ENCODE measurements at places on chromosomes 12 and 14.

GRCh38 chr12:109573914-109574244 is 285 bp downstream of the MVK start:
- no peak for DNase-seq

- no peak for DNase-seq
Observed at GRCh38 chr14:20733684-20734429, 11.8 kb upstream of the EDDM3A start.

GRCh38 chr14:93331002-93331727 is 1.7 kb downstream of the BTBD7 start:
- no peak for DNase-seq

GRCh38 chr14:72621387-72622065 is 272.4 kb downstream of the DPF3 start:
- no peak for DNase-seq

GRCh38 chr14:67228325-67228984 is 12.8 kb upstream of the PALS1 start:
- no peak for DNase-seq

DNA sequence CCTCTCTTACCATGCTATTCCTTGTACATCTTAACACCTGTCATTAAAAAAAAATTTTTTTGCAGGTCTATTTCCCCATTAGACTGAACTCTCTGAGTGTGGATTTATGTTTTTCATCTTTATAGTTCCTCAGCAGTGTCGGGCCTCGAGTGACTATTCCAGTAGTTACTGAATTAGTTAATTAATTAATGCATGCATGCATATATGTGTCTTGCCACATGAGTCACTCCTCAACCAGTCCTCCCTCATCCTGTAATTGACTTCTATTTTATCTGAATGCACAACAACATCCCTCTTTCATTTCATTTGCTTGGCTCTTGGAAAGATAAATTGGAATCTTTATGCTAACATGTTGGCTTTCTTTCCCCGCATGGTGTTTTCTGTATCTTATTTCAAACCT is 35.6 kb downstream of the ERG28 start:
- no peak for DNase-seq

DNA sequence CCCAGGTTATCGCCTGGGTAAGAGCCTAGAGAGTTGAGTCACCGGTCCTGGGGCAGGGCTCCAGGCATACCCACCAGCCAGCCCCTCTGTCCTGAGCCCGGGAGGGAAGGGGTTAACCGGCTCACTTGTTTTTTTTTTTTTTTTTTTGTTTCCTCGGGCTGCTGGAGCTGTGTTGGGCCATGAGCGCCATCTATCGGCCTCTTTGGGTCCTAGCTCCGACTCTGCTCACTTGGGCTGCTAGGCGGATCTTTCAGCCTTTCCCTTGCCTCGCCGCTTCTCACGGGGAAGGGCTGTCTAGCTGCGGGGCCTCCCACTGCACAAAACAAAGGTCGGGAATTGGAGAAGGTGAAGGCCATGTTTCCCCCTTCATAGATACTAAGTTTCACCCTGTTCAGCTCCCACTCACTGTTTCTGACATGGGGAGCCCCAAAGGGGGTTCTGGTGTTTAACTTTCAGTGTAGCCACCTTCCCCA is 2.8 kb upstream of the SMUG1 start:
- DNase-seq, result peak; percentile 99

DNA sequence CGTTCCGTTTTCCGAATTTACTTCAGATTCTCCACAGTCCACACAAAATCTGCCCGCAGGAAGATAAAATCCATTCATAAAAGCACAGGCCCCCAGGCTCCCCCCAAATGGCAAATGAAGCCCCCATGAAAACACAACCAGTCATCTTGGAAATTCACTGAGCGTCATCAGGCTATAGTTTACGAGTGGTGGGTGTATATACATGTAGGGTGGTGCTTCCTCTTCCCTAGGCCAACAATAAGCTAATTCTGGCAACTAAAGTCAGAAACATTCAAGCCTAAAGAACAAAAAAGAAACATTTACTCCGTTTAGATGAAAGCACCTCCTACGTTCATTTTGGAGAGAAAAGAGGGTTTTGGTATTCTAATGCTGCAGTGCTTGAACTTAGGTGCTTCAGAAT is 5.8 kb downstream of the GPR68 start:
- DNase-seq, result no peak

GRCh38 chr12:17661250-17661649 is 428.7 kb downstream of the RERGL start:
- DNase-seq, result no peak

GRCh38 chr14:88668448-88669116 is 105.7 kb downstream of the ZC3H14 start:
- no peak for DNase-seq

DNA sequence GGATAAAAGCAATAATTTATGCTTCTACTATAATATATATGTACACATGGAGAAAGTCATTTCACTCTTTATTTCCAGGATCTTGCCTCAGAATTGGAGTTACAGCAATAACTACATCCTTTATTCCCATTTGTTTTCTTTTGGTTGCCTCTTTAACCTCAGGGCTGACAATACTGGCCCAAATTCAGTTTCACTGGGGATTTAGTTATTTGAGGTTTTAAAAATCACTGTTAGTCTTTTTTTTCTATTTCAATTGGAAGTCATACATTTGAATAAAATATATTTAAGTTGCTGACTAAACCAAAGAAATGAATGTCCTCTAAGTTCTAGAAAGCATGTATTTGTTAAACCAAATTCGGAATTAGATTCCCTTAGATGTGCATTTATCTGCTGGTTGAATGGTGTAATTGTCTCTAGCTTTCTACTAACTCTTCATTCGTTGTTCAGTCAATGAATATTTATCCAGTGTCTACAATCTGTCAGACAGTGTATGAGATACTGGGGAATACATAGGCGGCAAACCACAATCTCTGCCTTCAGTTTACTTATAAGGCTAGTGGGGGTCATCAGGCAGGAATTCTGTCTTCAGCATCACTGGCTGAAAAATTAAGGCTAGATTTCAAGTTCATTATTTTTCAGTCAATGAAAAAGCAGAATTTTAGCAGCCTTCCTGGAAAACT is 190.8 kb upstream of the ARHGAP5 start:
- DNase-seq, result no peak

DNA sequence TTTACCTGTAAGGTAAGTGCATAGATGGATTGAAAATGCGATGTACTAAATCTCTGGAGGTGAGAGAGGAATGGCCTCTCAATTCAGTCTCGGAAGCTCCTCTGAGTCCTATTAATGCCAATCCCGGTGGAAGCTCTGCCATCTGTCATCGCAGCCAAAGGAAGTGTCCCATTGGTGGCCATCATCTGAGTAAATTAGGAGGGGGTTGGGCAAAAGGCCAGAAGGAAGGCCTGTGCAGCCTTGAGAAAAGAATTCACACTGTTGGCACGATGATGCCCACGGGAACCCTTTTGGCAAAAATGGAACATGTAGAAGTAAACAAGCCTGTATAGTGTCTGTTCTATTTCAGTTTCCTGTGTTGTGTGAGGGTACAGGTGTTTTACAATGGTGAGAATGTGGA is 494.8 kb downstream of the NELL2 start:
- DNase-seq, result no peak

DNA sequence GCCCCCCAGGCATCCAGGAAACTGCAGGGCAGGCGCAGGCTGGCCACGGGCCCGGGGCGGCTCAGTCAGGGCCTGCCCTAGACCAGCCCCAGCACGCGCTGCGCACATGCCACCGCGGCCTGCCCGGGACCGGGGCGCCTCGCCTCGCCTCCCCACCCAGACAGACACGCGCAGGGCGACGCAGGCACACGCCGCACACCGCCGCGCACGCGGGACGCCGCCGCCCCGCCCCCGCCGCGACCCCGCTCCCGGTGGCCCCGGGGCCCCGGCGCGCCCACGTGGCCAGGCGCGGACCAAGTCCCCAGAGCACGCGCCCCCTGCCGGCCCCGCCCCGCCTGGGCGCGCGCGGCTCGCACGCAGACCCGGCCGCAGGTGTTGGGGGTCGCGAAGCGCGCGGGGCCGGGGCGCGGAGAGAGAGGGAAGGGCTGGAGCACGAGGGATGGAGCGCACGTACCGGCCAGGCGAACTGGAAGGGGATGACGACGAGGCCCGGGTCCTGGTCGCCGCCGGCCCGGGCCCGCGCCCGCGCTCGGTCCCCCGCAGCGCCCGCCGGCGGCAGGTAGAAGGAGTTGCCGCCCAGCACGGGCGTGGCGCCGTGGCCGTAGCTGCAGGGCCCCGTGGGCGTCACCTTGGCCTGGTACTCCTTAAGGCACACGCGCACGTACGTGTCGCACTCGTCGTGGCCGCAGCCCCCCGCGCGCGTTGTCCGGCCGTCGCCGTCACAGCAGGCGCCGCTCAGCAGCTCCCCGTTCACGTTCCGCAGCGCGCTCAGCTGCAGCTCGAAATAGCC is 1.1 kb downstream of the JAG2 start:
- no peak for DNase-seq

- DNase-seq, result no peak
Observed at GRCh38 chr12:119710374-119710964, 42.5 kb downstream of the PRKAB1 start.

DNA sequence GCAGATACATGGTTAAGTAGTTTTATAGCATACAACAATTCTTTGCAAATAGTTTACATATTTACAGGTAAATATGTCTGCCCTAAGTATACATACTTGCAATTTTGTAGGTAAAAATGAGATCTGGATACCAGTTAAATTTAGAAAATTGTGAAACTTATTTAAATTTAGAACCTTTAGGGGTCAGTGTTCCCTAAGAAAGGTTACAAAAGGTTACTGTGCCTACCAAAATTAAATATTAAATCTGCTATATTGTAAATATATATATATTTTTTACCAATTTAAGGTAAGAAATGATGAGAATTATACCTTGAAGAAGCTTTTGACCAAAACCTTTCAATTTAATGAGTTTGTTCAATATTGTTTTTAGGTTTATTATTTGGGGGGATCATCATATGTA is 54.0 kb downstream of the MIPOL1 start:
- DNase-seq, result no peak

- DNase-seq, result no peak
Observed at GRCh38 chr14:77955816-77956484, 156.0 kb downstream of the ADCK1 start.

- DNase-seq, result no peak
Observed at GRCh38 chr14:22233377-22233776, 355.6 kb downstream of the DAD1 start.

DNA sequence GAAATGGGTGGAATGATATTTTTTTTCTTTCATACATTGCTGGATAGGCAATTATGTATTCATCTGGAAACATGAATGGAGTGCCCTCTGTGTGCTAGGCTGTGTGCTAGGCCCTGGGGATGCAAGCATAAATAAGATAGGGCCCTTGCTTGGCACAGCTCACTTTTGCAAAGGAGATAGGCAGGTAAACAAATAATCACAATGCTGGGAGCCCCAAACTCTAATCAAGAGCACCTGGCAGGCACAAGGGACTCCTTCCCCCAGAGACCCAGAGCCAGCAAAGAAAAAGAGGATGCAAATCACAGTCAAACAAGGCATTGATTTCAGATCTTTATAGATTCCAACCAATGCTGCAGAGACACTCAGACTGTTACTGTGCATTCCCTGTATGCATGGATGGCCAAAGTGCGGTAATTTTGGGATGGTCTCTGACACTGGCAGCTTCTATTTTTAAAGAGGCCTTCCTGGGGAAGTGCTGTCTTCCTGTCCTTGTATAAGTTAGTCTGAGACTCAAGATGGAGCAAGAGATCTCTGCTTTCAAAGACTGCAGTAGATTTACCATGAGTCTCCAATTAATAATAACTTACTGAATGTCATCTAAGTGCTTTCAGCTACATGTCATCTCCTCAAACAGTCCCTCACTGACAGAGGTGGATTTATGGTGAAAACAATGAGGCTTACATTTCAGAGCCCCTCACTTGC is 45.1 kb upstream of the CPM start:
- DNase-seq, result no peak

- DNase-seq, result no peak
Observed at GRCh38 chr12:115794659-115795081, 482.8 kb downstream of the MED13L start.

- DNase-seq, result no peak
Observed at GRCh38 chr14:70908935-70909641, 1.8 kb downstream of the PCNX1 start.

DNA sequence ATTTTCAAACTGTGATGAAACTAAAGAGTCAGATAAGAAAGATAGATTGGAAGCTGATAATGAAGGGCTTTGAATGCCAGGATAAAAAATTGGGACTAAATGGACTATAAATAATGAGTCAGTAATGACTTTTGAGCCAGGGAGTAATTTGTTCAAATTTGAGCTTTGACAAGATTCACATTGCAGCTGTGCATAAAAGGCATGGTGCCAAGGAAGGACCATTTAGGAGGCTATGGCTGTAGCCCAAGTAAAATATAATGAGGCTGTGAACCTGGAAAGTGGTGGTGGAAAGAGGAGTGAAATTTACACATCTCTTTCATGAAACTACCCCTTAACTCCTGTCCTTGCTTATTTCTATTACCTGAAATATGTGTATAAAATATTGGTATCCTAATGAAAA is 218.5 kb downstream of the SLC6A15 start:
- DNase-seq, result no peak

GRCh38 chr12:75937486-75937885 is 94.1 kb downstream of the PHLDA1 start:
- no peak for DNase-seq

- DNase-seq, result no peak
Observed at GRCh38 chr14:98785578-98785977, 486.4 kb downstream of the BCL11B start.

DNA sequence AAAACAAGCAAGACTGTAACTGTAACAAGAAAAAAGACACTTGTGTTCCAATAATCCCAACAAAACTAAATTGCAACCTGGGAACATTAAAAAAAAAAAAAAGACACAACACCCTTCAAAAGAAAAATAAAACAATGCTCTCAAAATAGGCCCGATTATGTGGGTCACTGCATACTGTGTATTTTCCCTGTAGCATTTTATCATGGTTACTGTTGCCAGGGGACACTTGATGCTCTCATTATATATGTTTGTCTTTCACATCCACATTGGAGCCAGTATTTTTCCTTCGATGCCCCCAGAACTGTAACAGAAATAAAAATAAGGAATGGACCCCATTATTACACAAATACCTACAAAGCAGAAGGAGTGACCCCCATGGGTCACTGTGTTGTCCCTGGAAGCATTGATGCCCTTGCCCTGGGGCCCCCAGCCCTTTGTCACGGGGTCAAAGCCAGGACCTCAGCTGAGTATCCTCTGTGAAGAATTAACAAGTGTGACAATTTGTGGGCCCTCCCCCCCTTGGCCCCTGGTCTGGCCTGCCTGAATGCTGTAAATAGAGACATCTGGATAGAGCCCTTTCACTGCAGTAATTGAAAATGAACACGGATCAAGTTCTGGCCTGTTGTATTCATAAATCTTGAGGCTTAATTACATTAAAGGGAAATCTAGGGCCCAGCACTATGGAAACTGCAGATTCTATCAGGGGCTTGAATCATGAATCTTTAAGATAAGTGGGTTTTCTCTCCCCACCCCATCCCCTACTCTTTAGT is 72.8 kb downstream of the C12orf42 start:
- no peak for DNase-seq

DNA sequence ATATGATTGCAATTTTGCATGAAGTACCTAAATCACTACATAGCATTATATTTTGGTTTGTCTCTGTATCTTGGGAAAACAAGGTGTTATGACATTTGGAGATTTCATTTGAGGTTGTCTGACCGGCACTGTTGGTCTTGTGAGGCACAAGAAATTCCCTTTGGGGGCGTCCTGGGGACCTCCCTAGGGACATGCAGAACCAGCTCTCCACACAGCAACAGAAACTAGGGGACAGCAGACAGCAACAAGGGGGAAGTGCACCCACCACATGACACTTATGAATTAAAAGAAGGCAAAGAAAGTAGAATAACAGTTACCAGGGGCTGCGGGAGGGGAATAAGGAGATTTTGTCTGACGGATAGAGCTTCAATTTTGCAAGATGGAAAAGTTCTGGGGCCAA is 14.4 kb downstream of the DDX54 start:
- DNase-seq, result no peak

- DNase-seq, result no peak
Observed at GRCh38 chr12:18951218-18951617, 178.3 kb upstream of the PLEKHA5 start.
